ENCODE measurements at places on chromosomes 1 and 21. TPM values are rescaled to one million over a fixed set of nuclear protein-coding genes. Genes with fewer than 3 reads are reported as not detected.

DNA sequence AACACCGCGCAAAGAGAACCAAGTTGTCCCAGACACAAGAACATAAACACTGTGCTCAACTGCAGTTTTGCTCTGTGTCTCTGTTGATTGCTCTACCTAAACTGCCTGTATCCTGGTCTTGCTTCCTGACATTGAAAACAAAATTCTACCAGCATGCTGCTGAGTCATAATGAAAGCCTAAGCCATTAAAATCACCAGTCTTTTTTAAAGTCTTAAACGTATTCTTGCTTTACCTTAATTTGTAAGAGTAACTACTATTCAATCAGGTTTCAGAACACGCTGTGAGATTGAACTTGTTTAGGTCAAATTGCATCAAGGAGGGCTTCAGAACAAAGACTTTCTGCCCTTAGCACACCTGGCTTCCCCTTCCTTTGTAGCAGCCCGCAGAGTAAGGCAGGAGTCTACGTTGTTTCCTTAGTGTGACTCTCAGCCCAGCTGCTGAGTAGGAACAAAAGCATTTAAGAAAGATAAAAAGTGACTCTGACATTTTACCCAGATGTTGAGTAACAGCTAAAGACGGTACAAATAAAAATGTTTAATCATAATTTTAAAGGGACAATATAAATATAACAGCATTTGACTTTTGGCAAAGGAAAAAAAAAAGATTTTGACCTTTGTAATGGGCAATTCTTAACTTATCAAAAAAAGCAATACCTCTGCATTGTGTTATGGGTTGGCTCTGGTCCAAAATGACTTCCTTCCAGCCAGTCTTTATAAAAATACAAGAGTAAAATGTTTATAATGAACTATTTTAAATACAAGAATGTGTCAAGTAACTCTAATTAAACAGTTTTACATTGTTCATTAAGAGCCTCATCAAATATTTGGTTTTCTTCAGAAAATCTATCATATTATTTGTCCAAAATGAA is 186.9 kb upstream of the ADGRL4 start:
- DNase-seq: no peak

The AADACL3 gene
- total RNA-seq: not detected

- DNase-seq: no peak
Observed at GRCh38 chr1:71324671-71325267, 243.9 kb upstream of the ZRANB2 start.

- peak; percentile 71 for DNase-seq
Observed at GRCh38 chr1:21175670-21176581, 771 bp downstream of the EIF4G3 start.

DNA sequence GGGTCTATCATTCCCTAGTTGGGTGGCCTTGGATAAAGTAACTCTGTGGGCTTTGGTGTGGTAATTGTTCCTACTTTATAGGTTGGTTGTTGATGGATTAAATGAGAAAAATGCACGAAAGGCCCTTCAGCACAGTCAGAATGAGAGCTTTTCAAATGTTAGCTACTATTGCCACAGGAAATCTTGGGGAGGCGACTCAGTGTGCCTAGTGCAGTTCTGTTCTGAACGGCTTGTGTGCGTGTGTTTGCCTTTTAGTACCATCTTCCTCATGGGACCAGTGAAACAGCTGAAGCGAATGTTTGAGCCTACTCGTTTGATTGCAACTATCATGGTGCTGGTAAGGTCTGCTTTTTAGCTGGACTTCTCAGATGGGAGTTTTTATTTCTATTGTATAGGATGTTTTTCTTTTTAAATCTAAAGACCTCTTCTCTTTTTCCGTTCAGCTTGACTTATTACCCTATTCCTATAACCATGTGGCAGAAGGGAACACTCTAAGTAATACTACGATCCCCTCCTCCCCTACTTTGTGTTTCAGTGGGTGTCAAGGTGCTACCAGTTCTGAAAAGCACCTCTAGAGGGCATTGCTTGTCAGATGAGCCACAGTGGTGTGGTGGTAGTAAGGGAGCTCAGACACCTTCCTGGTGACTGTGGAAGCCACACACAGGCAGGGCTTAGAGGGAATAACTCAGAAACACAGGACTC is 9.2 kb downstream of the SFT2D2 start:
- no peak for DNase-seq

GRCh38 chr1:168692472-168692871 is 36.5 kb downstream of the DPT start:
- DNase-seq: no peak

DNA sequence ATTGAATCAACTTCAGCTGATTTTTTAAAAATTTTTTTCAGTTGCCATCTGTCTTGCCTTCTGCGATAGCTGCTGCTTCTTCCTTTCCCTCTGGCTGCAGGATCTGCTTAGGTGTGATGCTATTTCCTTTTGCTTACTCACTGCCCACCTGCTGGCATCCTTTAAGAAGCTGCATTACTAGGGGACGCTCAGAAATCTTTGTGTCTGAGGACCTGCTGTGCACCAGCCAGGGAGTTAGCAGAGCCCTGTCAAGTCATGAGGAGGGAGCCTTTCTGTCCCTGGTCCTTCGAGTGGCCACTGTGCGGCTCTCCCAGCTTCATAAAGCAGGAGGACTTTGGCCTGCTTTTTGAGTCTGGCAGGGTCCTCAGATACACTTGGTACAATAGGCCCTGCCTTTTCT is 327.8 kb downstream of the USH2A start:
- no peak for DNase-seq

- DNase-seq: no peak
Observed at GRCh38 chr1:64921771-64922170, 44.6 kb downstream of the JAK1 start.

The CELA3B gene
- total RNA-seq: 1.2 TPM

The CYB561D1 gene
- 7.6 TPM for total RNA-seq

The MROH9 gene
- total RNA-seq: 0.31 TPM

- no peak for DNase-seq
Observed at GRCh38 chr1:219659684-219660083, 46.8 kb upstream of the ZC3H11B start.

- DNase-seq: no peak
Observed at GRCh38 chr21:14870853-14871149, 194.0 kb downstream of the NRIP1 start.
